ENCODE measurements at places on chromosomes 2 and 18.

DNA sequence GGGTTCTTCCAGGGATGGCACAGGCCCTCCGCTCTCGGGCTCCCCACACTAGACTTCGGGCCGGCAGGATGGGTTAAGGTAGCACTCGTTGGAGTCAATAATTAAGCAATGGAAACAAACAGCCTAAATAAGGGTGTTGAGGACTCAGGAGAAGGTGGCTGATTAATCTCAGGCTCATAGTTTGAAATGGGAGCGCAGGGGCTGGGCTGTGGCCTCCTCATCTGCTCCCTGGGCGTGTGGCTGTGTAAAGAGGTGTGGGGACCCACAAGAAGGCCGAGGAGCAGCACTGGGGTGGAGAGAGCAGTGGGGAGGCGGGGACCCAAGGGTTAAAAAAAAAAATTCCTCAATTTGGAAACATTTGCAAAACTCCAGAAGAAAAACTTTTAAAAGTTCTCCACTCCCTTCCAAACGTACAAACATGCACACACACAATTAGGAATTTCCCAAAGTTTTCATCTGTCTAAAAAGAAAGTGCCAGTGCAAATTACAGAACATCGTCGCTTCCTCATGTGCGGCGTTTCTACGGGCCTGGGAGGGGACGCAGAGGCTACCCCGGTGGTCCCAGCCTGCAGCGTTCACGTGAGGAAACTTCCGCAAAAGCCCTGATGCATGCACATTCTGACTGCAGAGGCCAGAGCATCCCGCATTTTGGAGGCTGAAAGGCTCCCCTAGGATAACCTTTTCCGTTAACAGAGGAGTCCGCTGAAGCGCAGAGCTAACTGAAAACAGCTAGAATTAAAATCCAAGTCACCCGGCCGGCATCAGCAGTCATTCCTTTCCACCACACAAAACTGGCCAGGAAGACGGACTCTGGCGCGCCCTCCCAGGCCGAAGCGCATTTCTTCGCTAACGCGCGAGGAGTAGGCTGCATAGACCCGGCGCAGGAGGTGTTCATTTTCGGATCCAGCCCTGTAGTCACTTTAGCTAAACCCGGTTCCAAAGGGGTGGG, 1.0 kb upstream of the TUBB6 start:
- DNase-seq = no peak

DNA sequence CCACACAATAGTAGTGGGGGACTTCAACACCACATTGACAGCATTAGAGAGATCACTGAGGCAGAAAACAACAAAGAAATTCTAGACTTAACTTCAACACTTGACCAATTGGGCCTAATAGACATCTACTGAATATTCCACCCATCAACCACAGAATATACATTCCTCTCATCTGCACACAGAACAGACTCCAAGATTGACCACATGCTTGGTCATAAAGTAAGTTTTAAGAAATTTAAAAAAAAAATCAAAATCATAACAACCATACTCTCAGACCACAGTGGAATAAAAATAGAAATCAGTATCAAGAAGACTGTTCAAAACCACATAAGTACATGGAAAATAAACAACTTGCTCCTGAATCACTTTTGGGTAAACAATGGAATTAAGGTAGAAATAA, 9.0 kb upstream of the FLACC1 start:
- DNase-seq = no peak

- DNase-seq = no peak
These were observed 61.8 kb upstream of the ACAA2 start for GRCh38 chr18:49875155-49875554.

DNA sequence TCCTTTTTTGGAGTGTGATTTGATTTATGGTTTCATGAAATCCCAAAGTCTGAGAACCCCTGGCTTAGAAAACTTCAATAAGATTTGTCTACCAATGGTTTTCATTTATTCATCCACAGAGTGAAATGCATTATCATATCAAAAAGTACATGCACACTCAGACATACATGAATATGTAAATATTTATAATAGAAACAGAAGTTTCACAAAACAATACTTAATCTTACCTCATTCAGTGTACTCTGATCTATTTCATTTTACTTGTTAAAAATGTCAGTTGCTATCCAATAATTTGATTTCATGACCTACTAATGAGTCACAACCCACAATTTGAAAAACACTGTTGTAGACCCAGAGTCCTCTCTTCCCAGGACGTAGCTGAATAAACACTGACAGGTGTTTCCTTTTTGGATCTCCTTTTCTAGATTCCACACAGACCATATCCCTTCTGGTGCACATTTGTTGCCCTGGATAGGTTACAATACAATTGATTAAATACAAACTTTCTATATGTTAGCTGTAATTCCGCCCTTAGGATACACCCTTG, 10.4 kb upstream of the CAVIN2 start:
- DNase-seq = no peak

- no peak for DNase-seq
These were observed 114.6 kb downstream of the MYO5B start for GRCh38 chr18:50080316-50080715.

- DNase-seq = no peak
These were observed 124.2 kb downstream of the CBLN2 start for GRCh38 chr18:72419914-72420313.

DNA sequence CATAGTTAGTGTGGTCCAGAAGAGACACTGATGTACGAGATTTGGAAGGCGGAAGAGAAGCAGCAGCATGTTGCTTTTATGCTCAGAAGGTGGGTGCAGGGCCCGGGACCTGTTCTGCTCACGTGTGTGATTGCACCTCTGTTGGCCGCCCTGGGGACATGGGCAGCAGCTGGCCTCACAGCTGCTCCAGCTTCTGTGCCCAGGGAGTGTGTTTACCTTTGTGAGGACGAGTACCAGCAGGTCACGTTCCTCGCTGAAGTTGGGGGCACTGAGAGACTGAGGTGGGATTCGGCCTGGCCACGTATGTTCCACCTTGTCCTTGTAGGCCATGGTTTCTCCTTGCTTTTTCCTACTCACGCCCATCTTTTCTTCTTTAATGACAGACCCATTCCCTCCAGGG, 86.3 kb downstream of the PMAIP1 start:
- DNase-seq = no peak

DNA sequence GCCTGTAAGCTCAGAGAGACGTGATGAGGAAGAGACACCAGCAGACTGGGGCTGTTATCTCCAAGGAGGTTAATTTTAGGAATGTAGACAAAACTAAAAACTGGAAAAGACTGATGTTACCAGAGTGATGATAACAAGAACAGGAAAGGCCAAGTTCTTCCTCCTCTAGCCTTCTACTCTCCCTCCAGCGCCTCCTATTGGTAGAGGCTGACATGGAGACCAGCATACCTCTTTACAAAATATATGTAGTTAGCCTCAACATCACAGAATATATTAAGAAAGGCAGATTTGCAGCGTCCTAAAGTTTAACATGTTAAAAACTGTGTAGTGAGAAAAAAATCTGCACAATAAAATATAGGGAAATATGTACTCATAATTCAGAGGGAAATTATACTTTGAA, 66.0 kb downstream of the TCF4 start:
- peak; percentile 36 for DNase-seq

- DNase-seq = no peak
These were observed 57.1 kb upstream of the PAX3 start for GRCh38 chr2:222355860-222356259.

- no peak for DNase-seq
These were observed 34.0 kb downstream of the PIGN start for GRCh38 chr18:62152844-62153243.

- DNase-seq = peak; percentile 81
These were observed 37.4 kb downstream of the ACTR2 start for GRCh38 chr2:65264821-65265670.

DNA sequence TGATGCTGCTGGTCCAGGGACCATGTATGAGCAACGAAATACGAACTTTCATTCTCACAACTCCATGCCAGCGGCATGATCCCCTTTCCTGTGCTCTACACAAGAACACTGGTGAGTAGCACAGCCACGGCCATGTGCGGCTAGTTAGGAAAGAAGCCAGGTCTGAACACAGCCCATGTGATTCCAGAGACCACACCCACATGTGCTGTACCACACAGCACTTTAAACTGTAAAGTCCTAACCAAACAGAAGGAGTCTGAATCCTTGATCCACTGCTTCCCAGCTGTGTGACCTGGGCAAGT, 33.0 kb upstream of the ACAA2 start:
- no peak for DNase-seq

DNA sequence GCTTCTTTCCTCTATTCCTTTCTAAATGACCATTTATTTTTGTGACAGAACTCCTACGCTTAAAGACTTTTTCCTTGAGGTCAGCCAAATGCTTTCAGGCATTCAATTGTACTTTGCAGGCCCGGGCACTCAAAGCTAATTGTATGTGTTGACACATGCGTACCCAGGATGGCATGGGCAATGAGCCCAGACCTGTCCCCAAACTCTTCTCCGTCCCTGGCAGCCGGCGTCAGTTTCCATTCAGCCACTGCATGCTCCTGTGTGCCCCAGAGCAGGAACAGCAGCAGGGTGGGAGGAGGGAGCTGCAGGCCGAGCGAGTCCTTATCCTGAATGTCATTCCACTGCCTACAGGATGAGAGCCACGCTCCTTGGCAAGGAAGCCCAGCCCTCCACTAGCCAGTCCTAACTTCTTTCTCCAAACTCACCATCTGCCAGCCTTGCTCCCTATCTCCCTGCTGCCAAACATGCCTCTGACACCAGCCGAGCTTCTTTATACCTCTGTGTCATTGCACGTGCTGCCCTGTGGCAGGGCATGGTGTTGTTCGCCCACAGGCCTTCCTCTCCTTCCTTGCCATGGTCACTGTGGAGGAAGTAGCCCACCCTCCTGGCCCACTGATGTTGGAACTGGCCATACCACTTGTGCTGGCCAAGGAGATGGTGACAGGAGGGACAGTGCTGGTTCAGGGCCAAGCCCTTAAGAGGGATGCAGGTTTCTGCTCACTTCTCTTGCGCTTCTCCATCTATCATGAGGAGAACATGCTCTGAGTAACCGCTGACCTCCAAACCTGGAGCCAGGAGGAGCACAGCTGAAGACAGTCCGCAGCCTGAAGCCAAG, 116.9 kb upstream of the FHL2 start:
- DNase-seq = no peak

DNA sequence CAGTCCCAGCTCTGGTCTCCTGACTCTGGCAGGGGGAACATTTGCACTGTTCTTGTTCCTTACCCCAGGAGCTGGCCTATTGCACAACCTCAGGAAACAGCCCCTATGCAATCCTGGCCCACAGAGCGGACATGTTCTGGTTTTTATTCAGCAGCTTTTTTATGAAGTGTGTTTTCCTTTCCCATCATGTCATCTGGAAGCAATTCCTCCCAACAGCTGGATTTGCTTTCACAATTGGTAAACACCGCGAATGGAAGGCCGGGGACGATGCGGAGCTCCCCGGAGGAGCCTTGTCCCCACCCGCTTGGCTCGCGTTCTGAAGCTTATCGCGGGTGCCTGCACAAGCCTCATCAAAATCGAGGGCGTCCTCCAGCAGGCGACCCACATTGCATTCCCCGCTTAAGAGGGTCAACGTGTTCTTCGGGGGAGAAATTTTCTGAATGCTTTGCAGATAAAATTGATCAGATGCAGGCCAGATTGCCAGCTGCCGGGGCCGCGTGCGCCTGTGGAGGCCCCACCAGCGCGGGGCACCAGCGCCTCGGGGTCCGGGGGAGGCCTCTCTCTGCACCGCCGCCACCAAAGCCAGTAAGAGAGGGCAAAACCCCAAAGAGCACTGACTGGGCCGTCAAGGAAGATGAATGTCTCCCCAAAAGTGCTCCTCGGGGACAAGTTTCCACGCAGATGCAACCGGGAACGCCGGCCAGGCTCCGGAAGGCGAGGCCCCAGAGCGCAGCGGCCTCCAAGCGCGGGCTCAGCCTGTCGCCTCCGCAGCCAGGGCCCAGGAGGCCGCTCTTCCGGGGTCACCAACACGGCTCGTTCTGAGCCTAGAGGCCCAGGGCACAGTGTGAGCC, 60.3 kb upstream of the SP3 start:
- no peak for DNase-seq

- no peak for DNase-seq
These were observed 70.0 kb downstream of the VSNL1 start for GRCh38 chr2:17610521-17610920.

DNA sequence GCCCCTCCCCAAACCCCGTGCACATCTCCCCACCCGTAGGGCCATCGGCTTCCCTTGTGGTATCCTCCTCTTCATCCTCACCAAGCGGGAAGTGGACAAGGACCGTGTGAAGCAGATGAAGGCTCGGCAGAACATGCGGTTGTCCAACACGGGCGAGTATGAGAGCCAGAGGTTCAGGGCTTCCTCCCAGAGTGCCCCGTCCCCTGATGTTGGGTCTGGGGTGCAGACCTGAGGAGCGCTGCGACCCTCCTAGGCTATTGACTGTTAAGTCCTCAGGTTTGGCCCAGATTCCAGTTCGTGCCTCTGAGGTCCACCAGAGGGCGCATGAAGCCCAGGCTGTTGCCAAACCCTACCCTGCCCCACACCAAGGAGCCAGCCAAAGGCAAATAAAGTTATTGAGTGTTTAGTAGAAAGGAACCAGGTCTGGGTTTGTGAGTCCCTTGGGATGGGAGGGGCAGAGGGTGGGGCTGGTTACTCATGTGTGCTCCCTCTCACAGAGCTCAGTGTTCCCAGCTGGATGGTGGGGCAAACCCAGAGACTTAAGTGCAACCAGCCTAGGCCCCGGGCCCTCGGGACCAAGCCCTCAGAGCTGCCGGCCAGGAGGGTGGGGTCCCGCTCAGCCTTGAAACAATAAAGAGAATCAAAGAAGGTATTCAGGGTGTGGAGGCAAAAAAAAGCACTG, 2.4 kb downstream of the PNKD start:
- DNase-seq = peak; percentile 89

- DNase-seq = no peak
These were observed 30.5 kb downstream of the PREPL start for GRCh38 chr2:44330801-44331200.

DNA sequence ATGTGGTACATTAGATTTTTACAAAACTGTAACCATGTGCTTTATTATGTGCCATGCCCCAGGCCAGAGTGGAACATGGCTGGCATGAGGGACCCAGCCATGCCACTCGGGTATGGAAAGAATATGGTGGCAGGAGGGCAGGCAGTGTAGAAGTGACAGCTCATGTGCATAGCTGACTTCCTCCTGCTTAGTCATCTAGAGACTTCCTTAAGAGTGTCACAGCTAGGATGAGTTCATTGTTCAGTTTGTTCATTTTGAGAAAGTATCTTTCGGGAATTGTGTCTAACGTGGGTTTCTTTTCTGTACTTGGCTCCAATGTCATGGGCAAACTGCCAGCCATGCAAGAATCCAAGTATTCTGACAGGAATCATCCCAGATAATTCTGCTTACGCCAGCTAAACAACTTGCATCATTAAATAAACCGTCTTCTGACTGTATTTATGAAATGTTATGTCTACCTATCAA, 94.3 kb upstream of the ITGB6 start:
- DNase-seq = no peak

DNA sequence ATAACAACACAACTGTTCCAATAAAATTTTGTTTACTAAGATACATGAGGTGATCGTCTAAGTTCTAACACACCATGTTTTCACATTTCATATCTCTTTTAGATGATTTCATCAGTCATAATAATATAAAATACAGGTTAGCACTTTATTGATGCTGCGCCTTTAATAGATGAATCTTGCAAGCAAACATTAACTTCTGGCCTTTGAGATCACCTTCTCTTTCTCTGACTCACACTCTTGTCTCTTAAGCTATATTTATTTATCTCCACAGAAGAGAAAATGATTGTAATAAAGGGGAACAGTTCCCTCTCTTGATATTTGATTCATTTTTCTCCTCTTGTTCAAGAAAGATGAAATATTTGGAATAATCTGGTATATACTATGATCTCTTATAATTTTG, 603.3 kb upstream of the POU3F3 start:
- DNase-seq = peak; percentile 65

Measured in ACHN (cell line).